GM10248 (cell line): ENCODE measurements at places on chromosomes 12 and 14.

DNA sequence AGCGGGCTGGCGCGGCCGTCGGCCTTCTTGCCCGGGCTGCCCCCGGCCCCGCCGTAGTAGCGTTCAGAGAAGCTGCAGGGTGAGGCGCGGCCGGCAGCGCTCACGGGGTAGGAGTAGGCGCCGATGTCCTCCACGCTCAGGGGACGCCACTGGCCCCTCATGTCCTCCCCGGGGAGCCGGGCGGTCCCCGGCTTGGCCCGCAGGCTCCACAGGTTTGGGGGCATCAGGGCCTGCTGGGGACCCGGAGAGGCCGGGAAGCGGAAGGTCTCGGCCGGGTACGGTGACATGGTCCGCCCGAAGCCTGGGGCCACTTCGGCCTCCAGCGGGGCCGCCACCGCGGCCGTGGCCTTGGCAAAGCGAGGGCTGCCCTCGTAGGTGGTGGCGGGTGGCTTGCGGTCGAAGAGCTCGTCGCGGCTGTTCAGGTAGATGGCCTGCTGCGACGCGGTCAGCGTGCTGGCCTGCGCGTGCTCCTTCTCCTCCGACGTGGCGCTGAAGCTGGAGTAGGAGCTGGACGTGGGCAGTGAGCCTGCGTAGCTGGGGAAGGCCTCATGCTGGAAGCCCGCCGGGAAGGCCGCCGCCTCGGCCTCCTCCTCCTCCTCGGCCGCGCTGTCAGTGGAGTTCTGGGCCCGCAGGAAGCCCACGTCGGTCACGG lies 48.7 kb downstream of the BEGAIN start:
- DNase-seq, result no peak

- no peak for DNase-seq
Measured at GRCh38 chr12:82963956-82964355, 277.2 kb downstream of the TMTC2 start.

GRCh38 chr12:806200-806791 lies 53.9 kb downstream of the WNK1 start:
- DNase-seq, result no peak

DNA sequence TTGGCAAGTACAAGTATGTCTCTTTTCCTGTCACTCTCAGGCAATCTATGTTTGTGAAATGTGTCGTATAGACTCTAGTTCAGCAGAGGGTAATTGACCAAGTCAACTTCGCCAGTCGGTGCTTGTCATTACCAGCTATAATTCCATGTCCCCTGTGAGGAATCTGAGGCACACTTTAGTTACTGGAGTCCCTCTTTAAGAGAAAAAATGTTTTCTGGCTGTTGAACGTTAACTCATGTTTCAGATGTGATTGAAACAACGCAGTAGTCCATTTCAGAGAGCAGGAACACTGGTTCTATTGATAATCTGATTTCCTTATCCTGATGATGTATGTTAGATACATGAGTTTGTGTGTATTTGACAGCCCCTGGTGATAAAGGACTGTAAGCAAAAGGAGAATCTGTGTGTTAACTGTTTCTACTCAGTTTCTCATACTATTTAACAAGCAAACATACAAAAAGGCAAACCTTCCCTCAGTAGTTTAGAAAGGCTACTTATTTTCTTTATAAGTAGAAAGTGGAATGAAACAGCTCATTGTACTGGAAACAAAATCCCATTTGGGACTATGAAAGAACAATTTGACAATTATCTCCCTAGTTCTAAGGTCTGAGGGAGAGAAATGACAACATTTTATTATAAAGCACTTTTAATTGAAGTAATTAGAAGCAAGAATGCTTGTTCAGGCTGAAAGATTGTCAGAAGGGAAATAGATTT lies 161.1 kb upstream of the TRHDE start:
- DNase-seq, result no peak

GRCh38 chr12:81758421-81759189 lies 545 bp downstream of the PPFIA2 start:
- DNase-seq, result peak; percentile 4

DNA sequence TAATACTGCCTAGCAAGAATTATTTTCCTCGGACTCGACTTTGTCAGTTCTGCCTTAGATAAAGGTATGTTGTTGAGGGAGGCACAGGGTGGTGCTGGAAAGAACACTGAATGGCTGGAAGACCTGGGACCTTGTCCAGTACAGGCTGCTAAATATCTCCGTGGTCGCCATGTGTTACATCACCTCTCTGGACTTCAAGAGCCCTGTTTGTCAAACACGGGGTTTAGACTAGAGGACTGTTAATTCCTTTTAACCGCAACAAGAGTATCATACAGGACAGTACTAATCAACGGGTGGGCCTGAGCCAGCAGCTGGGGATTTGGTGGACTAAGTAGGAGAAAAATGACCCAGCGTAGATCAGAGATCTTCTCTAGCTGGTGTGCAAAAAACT lies 476.3 kb downstream of the LRIG3 start:
- no peak for DNase-seq

- DNase-seq, result no peak
Measured at GRCh38 chr12:88298761-88299242, 156.7 kb downstream of the TMTC3 start.

DNA sequence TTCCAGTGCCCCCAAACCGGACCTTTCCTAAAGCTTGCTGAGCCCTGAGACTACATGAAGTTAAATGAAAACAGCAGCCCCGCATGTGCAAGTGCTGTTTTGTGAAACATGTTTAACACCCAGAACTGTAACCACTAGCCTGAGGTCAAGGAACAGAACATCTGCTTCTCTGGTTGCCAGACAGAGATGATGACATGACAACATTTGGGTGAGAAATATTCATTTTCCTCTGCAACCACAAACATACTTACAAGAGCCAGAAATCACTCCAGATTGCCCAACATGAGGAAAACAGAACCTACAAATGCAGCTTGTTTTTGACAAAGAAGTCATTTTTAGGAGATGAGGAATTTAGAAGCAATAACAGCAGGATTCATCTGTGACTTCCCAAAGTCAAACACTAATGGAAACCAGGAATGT lies 110.4 kb downstream of the BCAT1 start:
- DNase-seq, result peak; percentile 35

- DNase-seq, result no peak
Measured at GRCh38 chr14:104528496-104528895, 51.1 kb upstream of the C14orf180 start.

DNA sequence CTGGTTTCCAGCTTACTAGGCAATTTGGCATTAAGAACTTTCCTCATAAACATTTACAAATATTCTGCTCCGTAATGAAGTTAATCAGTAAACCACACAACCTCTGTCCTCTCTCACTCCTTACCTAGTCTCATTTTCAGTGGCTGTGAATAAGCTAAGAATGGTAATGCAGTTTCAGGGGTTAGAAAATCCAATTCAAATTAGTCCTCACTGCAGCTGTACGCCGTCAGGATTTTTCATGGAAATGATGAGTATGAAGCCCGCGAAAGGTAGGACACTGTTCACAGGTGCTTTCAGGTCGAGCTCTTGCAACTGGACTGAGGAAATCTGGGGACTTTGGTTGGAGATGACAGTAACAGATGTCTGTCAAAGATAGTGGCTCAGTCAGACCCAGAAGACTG lies 29.6 kb downstream of the NR1H4 start:
- DNase-seq, result no peak

DNA sequence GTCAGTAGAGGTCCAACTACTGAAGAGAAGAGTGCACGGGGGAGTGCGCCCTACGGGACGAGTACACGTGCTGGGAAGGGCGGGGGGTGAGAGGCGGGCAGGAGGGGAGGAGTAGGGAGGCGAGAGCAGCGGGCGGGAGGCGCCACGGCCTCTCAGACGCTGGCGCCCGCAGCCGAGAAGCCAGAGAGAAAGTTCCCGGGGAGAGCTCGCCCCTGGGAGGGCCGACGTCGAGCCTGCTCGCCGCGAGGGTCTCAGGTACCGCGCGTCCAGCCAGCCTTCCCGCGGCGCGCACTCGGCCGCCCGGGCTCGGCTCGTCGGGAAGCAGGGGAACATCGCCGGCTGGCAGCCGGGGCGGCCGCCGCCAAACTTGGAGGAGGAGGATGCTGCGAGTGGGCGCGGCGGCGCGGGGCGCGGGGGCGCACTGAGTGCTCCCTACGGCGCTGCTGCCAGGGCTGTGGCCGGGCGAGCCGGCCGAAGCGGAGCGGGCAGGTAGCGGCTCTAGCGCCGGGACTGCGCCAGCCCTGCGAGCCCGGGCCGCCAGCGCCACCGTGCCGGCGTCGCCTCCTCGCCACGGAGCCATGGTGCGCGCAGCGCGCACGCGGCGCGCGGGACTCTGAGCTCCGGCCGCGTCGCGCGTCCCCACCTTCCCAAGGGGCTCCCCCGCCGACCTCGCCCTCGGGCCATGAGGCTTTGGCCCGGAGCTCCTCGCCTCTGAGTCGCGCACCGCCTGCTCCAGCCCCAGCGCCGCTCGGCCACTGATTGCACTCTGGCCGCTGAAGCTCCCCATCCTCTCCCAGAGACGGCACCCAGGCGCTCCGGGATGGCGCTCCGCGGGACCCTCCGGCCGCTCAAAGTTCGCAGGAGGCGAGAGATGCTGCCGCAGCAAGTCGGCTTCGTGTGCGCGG lies at the start of gene SLC24A4:
SLC24A4 (plus strand) TSS at position 155 of the 905 bp plus-strand sequence; CDS start at position 821, 666 bp downstream.
- peak; percentile 39 for DNase-seq

DNA sequence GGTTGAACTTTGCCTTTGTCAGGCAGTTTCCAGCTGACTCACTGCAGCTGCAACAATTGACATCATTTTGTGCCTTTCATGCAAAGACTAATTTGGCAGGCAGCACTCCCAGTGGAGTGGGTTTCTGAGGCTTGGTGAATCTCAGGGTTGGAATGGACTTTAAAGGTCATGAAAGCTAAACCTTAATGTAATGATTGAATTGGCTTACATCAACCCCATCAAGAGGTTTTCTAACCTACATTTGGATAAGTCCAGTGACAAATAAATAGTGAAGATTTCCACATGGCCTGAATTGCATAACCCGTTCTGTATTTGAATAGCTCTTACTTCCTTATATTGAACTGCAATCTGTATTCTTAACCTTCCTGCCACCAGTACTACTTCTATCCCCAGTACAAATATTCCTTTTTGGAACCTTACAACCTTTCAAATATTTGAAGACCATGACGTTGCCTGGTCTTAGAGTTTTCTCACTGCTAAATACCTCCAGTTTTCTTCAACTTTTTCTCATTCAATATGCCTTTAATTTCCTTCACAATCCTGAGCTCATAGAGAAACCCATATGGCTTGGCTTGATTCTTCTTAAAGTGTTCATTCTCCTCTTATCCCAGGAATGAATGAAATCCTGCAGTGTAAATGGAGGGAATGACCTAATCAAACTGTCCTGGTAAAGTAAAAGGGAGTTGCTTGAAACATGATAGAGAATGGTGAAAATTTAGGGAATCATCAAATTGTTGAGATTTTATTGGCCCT lies 168.1 kb upstream of the NOVA1 start:
- no peak for DNase-seq

GRCh38 chr12:75774261-75775052 lies 257.1 kb downstream of the PHLDA1 start:
- no peak for DNase-seq

DNA sequence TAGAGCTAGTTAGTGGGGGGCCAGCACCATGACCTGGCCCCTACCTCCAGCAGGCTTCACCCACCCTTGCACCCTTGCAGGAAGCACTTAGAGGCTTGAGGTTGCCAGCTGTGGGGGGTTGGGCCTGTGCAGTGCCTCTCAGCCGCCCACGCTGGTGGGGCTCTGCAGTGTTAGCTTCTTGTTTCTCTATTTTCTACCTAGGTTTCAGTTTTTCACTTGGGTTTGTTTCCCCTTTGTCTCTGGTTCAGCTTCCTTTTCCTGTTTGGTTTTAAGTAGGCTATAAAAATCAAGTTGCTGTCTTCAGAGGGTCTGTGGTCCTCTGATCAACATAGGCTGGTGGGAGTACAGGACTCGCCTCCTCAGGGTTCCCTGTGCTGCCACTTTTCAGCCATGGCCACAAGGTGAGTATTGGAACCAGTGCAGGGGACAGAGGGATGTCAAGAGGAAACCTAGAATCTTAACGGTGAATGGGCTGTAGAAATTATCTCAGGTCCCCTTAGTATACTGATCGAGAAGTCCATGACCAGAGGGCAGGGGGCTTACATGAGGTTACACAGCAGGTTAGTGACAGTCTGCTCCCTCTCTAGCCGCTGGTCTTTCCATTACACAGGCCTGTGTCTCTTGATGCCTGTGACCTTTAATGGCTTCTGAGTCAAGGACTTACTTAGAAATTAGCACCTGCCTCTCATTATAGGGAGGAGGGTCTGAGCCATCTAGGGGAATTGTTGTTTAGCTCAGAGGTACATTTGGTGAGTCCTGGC lies at the start of gene EVL:
EVL (plus strand) TSS at position 312 of the 761 bp plus-strand sequence; CDS start at position 391, 79 bp downstream.
- peak; percentile 68 for DNase-seq

DNA sequence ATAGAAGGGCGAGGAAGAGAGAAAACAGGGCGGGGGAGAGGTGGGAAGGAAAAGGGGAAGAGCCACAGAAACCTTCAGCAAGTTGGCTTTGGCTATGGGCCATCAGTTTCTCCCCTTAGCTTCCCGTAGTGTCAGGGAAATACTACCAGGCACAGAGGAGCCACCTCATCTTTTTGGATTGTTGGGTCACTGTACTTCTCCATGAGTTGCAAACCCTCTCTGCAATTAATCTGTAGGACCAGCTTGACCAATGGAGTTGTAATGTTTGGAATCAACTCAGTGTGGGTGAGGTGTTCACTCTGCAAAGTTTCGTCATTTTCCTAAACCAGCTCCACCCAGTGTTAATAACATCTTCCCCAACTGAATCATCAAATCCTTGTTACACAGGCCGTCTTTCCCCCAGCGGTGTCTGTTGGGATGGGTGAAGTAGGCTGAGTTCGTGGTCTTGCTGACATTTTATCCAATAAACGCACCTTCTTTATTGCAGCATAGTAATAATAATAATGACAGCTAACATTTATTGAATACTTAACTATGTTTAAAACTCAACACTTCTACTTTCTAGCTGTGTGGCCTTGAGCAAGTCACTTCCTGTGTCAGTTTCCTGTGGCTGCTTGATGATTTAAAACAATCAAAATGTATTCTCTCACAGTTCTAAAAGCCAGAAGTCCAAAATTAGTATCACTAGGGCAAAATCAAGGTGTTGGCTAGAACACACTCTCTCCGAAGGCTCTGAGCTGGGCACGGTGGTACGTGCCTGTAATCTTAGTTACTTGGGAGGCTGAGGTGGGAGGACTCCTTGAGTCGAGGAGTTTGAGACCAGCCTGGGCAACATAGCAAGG lies 8.1 kb upstream of the GLTP start:
- no peak for DNase-seq

- DNase-seq, result peak; percentile 26
Measured at GRCh38 chr14:24613241-24613640, 3.8 kb upstream of the GZMH start.

- peak; percentile 93 for DNase-seq
Measured at GRCh38 chr14:53152887-53153701, at the start of gene DDHD1. TSS of gene DDHD1 (minus strand) at chr14:53153323. CDS start at chr14:53153098, 225 bp downstream.

GRCh38 chr14:51912112-51912786 lies 51.8 kb downstream of the GNG2 start:
- no peak for DNase-seq

- DNase-seq, result peak; percentile 47
Measured at GRCh38 chr12:98456576-98457573, 58.5 kb upstream of the TMPO start.

GRCh38 chr12:116726694-116727093 lies 11.2 kb downstream of the SPRING1 start:
- DNase-seq, result no peak

DNA sequence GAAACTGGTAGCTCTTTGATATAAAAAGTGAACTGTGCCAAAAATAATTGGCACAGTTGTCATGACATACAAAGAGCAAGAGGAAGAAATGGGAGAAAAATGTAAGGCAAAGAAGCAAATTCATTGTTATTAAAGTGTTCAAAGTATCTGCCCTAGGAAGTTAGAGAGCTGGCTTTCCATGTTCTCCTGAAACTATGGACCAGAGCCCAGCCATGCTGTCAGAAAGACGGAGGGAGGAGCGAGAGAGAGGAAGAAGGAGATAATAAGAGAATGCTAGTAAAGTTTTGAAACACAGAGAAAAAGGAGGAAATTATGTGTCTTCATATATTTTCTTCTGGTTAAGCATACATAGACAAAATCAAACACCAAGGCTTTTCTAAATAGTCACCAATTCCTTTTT lies 78.1 kb upstream of the PELI2 start:
- no peak for DNase-seq
